ENCODE measurements at places on chromosomes 11 and 22.
A peak's percentile ranks its signal among the peaks of the same experiment; 100 is the strongest.

GRCh38 chr22:38972558-38972957 lies 9.6 kb upstream of the APOBEC3B start:
- DNase-seq, result no peak

- DNase-seq, result no peak
Measured at GRCh38 chr22:17257121-17258001, 38.1 kb upstream of the ADA2 start.

DNA sequence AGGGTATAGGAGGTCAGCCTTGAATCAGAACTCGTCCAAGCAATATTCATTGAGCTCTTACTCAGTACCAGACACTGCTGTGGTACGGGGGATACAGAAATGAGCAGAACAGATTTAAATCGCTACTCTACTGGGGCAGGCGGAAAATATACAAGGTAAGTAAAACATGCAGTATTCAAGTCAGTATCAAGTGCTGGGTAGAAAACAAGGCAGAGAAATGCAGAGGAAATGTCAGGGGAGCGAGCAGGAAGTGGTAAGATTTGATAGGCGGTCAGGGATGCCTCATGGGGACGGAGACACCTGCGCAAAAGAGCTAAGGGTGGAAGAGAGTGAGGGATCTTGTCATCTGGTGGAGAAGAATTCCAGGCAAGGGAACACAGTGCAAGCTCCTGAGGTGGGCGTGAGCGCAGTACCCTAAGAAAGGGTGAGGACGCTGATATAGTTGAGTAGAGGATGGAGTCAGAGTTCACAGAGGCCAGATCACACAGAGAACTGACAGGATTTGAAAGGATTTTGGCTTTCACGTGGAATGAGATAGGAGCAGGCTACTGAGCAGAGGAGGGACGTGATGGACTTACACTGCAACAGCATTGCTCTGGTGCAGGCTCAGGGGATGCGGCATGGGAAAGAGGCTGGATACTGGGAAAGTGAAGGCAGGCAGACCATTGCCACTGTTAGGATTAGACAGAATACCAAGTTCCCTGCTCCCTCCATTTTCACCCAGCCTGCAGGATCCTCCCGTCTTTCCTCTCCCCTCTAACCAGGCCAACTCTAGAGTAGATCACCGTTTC lies 35.8 kb downstream of the SC5D start:
- DNase-seq, result peak; percentile 44

- DNase-seq, result no peak
Measured at GRCh38 chr11:86247608-86248007, 3.1 kb downstream of the EED start.

GRCh38 chr22:35126993-35127392 lies 61.0 kb downstream of the ISX start:
- no peak for DNase-seq

DNA sequence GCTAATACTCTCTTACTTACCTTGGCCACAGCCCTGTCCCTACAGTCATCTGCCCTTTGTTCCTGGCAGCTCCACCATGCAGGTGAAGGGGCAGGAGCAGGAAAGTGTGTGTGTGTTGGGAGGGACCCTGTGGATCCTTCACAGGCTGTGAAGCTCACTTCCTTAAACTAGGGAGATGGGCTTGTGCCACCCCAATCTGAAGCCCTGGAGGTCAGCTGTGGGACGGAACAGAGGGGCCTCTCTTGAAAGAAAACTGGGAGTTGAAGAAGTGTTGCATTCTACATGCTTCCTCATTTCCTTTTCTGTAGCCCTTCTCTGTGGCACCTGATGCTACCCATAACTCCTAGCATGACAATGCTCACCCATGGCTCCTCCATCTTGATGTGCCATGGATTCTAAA lies 11.7 kb downstream of the FADS1 start:
- DNase-seq, result no peak

DNA sequence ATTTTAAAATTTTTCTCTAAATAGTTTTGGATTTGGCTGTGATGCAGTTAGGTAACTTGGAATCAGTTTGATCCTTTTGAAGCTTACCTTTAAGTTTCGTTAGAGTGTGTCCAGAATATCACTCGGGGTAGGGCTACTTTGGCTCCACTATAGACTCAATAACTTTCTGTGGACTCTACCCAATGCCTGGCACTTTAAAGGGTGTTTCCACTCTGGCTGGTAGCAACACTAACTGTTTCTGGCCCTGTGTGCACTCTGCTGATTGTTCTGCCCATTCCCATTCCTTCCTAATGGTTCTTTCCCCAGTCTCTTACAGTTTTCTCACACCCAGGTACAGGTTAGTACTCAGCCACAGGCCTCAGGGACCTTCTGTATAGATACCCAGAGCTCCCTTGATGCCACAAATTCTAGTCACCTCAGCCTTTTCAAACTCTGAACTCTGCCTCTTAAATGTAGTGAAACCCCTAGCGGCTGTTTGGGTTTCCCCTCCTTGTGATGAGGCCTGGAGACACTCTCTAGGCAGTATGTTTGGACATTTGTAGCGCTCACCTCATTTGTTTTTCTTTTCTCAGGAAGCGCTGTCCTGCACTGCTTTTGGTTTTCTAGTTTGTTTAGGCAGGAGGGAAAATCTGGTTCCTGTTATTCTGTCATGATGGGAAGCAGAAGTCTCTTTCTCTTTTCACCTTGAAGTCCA lies 16.8 kb downstream of the CUL5 start:
- no peak for DNase-seq

GRCh38 chr11:66686100-66686785 lies 8.6 kb upstream of the RBM4B start:
- no peak for DNase-seq

- DNase-seq, result peak; percentile 65
Measured at GRCh38 chr22:39994566-39995392, at the start of gene FAM83F. TSS of gene FAM83F (plus strand) at chr22:39994954. CDS start at chr22:39995043, 89 bp downstream.

GRCh38 chr11:118232659-118233058 lies 7.8 kb upstream of the JAML start:
- DNase-seq, result no peak

- DNase-seq, result no peak
Measured at GRCh38 chr11:124612567-124613246, 1.5 kb downstream of the PANX3 start.

DNA sequence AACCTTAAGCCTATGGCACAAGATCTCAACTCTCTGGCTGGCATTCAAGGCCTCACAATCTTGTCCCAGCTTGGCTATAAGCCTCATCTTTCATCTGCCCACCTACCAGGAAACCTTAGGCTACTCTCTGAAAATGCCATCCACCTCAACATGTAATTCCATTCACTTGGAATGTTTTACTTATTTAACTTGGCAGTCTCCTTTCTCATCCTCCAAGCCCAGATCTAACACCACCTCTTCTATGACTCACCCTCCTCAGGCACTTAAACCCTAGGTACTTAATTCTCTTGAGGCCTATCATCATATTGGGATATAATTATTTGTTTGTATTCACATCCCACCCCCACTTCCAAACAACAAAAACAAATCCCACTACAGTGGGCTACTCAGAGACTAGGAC lies 15.0 kb downstream of the POGLUT3 start:
- DNase-seq, result no peak

GRCh38 chr11:124798991-124799347 lies 1.2 kb downstream of the MSANTD2 start:
- DNase-seq, result no peak
